Type B pancreatic cell (in vitro differentiated cells): ENCODE measurements at places on chromosomes 1 and 21. TPM values are rescaled to one million over a fixed set of nuclear protein-coding genes. Genes with fewer than 3 reads are reported as not detected.

The MTOR gene
- 41.5 and 53.0 TPM in 2 replicates for total RNA-seq

The SH3BGR gene
- total RNA-seq, result 2.2 and 2.8 TPM in 2 replicates

The ZNF593OS gene
- not detected in 2 replicates for total RNA-seq

The ACTRT2 gene
- total RNA-seq, result not detected in 2 replicates

The THRAP3 gene
- total RNA-seq, result 122 and 135 TPM in 2 replicates

The CRYAA gene
- total RNA-seq, result not detected in 2 replicates
